Activated T-helper 1 cell treated with anti-CD3 and anti-CD28 coated beads, Interleukin-12 subunit alpha, Interleukin-12 subunit beta, Interleukin-2, Interleukin-4 antibody, amounts not matched to agents 30 ng/mL and 10 ng/mL and 1 ng/mL, durations not matched to agents 14 hours and 24 hours and 36 hours (primary cell): ENCODE measurements at places on chromosomes 13 and 19. TPM values are rescaled to one million over a fixed set of nuclear protein-coding genes. Genes with fewer than 3 reads are reported as not detected.

GRCh38 chr13:22757530-22758120 is 423.2 kb upstream of the SGCG start:
- peaks cover 2% of the 10 kb centered on the region for H3K27me3 ChIP-seq
- no peak overlapping the region for H3K27ac ChIP-seq
- H3K4me3 ChIP-seq, result no peak overlapping the region
- H3K36me3 ChIP-seq, result no peaks in the 10 kb centered on the region
- no peaks in the 10 kb centered on the region for H3K4me1 ChIP-seq

DNA sequence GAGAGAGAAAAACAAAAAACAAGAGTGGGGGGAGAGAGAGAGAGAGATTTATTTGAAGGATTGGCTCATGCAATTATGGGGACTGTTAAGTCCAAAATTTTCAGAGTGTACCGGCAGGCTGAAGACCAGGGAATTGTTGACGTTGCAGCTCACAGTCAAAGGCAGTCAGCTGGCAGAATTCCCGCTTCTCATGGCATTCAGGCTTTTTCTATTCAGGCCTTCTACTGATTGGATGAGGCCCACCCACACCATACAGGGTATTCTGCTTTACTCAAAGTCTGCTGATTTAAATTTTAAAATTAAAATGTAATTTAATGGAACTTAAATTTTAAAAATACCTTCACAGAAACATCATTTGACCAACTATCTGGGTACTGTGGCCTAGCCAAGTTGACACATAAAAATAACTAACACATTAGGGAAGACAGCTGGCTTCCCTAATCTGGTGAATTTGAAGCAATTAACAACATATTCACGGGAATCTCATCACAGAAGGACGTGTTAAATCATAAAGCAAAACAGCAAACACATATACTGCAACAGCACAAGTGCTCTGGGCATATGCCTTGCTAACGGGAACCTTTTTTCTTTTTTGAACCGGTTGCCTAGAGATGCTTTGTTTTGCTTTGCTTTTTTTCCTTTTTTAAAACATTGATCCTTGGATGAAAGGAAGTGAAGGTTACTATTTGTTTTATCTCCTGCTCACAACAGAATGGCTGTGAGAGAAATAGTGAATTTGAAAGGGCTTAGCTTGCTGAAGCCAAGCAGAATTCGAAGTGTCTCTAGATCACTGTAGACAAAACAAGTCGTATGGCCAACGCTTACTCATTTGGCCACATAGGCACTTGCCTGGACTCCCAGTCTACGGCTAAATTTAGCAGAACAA is 505.1 kb downstream of the IRS2 start:
- no peak overlapping the region for H3K27ac ChIP-seq
- H3K4me3 ChIP-seq, result no peak overlapping the region
- H3K36me3 ChIP-seq, result no peaks in the 10 kb centered on the region
- no peaks in the 10 kb centered on the region for H3K4me1 ChIP-seq
- H3K27me3 ChIP-seq, result no peaks in the 10 kb centered on the region
- DNase-seq, result no peak

The ZNF382 gene
- total RNA-seq, result 10.2 and 10.8 TPM in 2 replicates

DNA sequence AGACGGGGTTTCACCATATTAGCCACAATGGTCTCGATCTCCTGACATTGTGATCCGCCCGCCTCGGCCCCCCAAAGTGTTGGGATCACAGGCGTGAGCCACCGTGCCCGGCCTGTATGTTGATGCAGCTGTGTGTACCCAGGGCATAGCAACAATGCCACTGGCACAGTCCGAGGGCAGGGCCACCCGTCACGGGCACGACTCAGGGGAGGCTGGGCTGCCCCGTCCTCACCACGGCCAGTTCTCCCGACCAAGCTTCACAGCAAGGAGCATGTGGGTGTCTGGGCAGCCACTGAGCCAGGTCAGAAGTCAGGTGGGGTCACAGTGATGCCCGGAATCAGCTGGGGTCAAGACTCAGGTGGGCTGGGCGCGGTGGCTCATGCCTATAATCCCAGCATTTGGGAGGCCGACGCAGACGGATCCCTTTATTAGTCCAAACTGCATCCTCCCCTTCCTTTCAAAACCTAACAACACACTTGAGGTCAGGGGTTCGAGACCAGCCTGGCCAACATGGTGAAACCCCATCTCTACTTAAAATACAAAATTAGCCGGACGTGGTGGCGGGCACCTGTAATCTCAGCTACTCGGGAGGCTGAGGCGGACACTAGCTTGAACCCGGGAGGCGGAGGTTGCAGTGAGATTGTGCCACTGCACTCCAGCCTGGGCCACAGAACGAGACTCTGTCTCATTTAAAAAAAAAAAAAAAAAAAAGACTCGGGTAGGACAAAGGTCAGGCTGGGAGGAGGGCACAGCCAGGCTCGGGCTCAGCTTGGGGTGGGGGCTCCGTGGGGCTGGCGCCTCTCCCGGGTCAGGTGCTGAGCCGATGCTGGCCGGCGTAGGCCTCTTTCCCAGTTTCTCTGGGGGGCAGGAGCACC is 1.2 kb upstream of the CDC34 start:
- DNase-seq, result no peak
- H3K36me3 ChIP-seq, result no peaks in the 10 kb centered on the region
- H3K4me1 ChIP-seq, result peaks cover 9% of the 10 kb centered on the region
- H3K27ac ChIP-seq, result peak overlapping the region; percentile 81

The FFAR1 gene
- total RNA-seq, result 0.12 and 0.18 TPM in 2 replicates

The OR7D2 gene
- total RNA-seq, result 0.44 TPM in 2 replicates

DNA sequence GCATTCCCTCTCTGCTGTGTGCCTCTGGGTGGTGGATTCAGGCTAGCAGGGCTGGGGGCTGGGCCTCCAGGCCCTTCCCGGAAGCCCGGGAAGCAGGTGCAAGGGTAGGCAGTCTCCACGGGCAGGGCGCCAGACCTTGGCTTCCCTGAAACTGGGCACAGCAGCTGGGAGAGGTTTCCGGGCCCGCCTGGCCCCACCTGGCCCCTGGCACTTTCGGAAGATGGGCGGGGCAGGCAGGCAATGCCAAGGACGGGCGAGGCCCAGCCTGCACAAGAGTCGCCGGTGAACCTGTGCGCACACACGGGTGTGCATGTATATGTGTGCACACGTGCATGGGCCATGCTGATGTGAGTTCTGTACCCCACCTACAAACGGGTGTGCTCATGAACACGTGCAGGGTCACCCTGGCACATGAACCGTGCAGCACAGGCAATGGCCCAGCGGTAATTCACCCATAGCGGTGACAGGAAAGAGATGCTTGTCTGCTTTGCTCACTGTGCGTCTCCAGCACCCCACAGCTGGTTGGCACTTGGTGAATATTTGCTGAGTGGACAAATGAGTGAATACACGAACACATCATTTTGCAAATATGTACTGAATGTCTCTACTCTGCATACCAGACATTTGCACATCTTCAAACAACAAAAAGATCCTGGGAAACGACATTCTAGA is 15.3 kb downstream of the GADD45B start:
- peaks cover 51% of the 10 kb centered on the region for H3K27me3 ChIP-seq
- H3K4me1 ChIP-seq, result peaks cover 20% of the 10 kb centered on the region
- no peak overlapping the region for H3K27ac ChIP-seq
- no peak overlapping the region for H3K4me3 ChIP-seq
- H3K36me3 ChIP-seq, result no peaks in the 10 kb centered on the region

The JSRP1 gene
- total RNA-seq, result 0.34 TPM in 1 of 2 replicates, not detected in the other

- peaks cover 34% of the 10 kb centered on the region for H3K4me1 ChIP-seq
- H3K27ac ChIP-seq, result peak overlapping the region; percentile 84
- no peaks in the 10 kb centered on the region for H3K27me3 ChIP-seq
- no peak for DNase-seq
- H3K4me3 ChIP-seq, result peak overlapping the region; percentile 28
Measured at GRCh38 chr13:24625331-24625731, 54.9 kb upstream of the ATP12A start.

DNA sequence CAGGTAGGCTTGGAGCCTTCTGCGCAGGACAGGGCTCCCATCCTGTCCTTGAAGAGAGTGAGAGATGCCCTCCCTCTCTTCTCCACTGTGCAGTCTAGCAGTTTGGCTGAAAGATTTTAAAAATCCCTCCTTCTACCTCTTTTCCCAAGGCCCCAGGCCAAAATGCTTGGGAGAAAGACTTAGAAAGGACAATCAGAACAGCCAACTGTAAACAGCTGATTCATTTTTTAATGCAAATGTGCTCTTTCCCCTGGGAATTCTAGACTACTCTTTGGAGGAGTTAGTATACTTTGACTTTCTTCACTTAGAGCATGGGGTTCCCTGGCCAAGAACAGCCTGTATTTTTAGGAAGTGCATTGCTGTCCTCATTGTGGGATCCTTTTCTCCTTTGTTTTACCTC is 398.9 kb downstream of the GPC6 start:
- DNase-seq, result no peak
- H3K27ac ChIP-seq, result no peak overlapping the region
- H3K36me3 ChIP-seq, result no peaks in the 10 kb centered on the region
- H3K27me3 ChIP-seq, result no peaks in the 10 kb centered on the region
- H3K4me1 ChIP-seq, result no peaks in the 10 kb centered on the region

The ACER1 gene
- total RNA-seq, result 0.24 TPM in 1 of 2 replicates, not detected in the other

GRCh38 chr13:33472446-33472845 is 186.9 kb upstream of the STARD13 start:
- no peak overlapping the region for H3K4me3 ChIP-seq
- no peaks in the 10 kb centered on the region for H3K4me1 ChIP-seq
- no peak overlapping the region for H3K27ac ChIP-seq
- no peaks in the 10 kb centered on the region for H3K27me3 ChIP-seq
- H3K36me3 ChIP-seq, result no peaks in the 10 kb centered on the region

The ZNF578 gene
- 0.05 and 0.07 TPM in 2 replicates for total RNA-seq

- no peaks in the 10 kb centered on the region for H3K4me1 ChIP-seq
- no peak for DNase-seq
- H3K36me3 ChIP-seq, result no peaks in the 10 kb centered on the region
- peaks cover 3% of the 10 kb centered on the region for H3K27me3 ChIP-seq
Measured at GRCh38 chr13:59250336-59251189, 913.2 kb downstream of the DIAPH3 start.

The ZNF440 gene
- total RNA-seq, result 6.7 and 9.2 TPM in 2 replicates

- no peaks in the 10 kb centered on the region for H3K36me3 ChIP-seq
- H3K27me3 ChIP-seq, result no peaks in the 10 kb centered on the region
- no peak overlapping the region for H3K27ac ChIP-seq
- no peak for DNase-seq
- no peak overlapping the region for H3K4me3 ChIP-seq
Measured at GRCh38 chr13:107251341-107251740, 683.4 kb upstream of the ARGLU1 start.

DNA sequence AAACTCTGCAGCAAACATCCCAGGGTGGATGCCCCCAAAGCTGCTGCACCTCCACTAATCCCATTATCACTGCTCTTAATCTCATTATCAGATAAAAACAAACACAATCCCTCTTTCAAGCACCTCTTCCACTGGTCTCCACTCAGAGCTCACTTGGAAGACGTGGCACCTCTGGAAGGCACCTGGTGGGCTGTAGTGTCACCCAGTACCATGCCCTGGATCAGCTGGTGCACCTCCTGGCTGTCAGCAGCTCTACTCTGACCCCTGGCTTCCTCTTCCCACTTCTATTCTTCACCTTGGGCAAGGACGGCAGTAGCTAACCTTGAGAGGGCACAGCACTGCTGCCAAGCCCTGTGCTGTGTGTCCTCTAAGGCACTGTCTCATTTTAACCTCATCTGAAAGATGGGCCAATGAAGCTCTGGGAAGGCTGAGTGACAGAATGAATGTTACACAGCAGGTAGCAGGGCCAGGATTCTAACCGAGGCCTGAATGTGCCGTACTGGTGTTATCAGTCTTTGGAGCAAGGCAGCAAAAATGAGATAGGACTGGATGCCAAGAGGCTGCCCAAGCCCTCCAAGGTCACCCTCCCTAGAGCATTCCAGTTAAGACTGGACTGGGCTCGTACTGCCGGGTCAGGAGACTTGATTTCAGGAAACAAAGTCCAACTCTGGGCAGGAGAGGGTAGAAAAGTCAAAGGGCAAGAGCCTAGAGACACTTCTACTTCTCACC is 7.4 kb downstream of the BRD4 start:
- no peak overlapping the region for H3K4me3 ChIP-seq
- peaks cover 77% of the 10 kb centered on the region for H3K4me1 ChIP-seq
- peak overlapping the region; percentile 72 for H3K27ac ChIP-seq
- H3K36me3 ChIP-seq, result peaks cover 14% of the 10 kb centered on the region
- H3K27me3 ChIP-seq, result no peaks in the 10 kb centered on the region

- no peak overlapping the region for H3K27ac ChIP-seq
- H3K36me3 ChIP-seq, result no peaks in the 10 kb centered on the region
- no peak overlapping the region for H3K4me3 ChIP-seq
- no peaks in the 10 kb centered on the region for H3K27me3 ChIP-seq
- H3K4me1 ChIP-seq, result no peaks in the 10 kb centered on the region
Measured at GRCh38 chr13:97726664-97727280, 226.7 kb upstream of the IPO5 start.

DNA sequence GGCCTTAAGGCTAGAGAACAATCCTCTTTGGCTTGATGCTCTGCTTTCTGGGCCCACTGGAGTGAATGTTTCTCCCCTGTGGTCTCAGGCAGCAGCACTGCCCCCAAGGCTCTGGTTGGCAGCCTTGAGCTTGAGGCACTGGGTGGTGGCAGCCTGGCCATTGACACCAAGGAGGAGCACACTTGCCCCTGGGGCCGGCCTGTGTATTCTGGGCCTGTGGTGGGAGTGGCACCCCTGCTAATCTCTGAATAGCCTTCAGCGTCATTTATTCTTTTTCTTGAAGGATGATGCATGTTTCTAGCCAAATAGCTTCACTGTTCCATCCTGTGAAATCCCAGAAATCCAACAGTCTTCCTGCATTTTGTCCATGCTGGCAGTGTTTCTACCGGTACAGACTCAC is 191.4 kb downstream of the OLFM4 start:
- H3K4me1 ChIP-seq, result no peaks in the 10 kb centered on the region
- H3K27me3 ChIP-seq, result no peaks in the 10 kb centered on the region
- no peak overlapping the region for H3K4me3 ChIP-seq
- no peak for DNase-seq

The CYP2A6 gene
- total RNA-seq, result not detected in 2 replicates
